ENCODE measurements at places on chromosomes 2 and 18.

DNA sequence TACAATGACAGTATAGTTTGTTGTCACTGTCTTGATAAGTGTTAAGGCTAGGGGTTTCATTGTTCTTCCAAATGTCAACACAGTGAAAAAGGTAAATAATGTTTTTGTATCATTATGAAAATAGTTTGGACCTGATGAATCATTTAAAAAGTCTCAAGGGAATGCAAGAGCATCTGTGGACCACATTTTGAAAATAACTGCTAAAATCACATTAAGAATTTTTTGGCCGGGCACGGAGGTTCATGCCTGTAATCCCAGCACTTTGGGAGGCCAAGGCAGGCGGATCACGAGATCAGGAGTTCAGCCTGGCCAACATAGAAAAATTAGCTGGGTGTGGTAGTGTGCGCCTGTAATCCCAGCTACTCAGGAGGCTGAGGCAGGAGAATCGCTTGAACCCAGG is 10.3 kb downstream of the SCN1A start:
- DNase-seq: no peak

DNA sequence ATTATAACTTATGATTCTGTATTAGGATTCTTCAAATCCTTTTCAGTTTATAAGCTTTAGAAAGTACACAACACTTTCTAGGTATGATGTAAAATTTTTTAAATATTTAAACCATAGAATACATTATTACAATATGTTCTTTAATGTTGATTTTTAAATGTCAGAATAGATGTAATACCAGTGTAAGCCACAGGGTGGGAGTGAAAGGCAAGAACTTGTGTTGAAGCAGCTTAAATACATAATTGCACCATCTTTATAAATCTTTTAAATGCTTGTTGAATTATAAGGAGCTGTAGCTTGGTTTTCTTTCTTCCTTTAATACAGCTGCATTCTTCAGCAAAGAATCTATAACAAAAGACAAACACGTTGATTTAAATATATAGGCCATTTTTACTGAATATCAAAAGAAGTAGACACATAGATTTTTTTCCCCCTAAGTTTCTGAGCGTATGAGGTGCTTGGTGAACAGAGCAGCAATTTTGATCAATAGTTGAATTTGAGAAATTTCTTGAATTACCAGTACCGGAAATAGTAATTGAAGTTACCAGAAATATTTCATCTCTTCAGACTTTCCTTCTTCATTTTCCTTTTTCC is 63.0 kb downstream of the TANK start:
- DNase-seq: no peak

DNA sequence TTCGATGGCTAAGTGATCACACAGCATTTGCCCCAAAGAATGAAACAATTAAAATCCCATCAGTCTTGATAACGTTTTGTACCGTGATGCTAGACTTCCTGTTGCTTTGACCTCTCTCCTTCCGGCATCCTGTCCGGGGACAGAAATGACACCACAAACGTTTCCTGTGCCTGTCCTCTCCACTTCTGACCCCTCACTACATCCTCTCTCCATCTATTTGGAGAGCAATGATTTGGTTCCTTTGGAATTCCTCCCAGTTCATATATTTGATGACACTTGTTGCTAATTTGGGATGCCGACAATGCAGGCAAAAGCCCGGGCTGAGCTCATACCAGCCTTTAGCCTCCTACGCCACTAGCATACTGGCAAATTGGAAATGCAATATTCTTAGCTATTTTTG is 151.2 kb upstream of the CCDC68 start:
- DNase-seq: no peak

- DNase-seq: no peak
These were observed 329.3 kb downstream of the INSIG2 start for GRCh38 chr2:118417406-118418120.

GRCh38 chr18:22711192-22711685 is 221.9 kb upstream of the RBBP8 start:
- no peak for DNase-seq

- DNase-seq: no peak
These were observed 189.2 kb downstream of the OSR1 start for GRCh38 chr2:19169134-19169768.

DNA sequence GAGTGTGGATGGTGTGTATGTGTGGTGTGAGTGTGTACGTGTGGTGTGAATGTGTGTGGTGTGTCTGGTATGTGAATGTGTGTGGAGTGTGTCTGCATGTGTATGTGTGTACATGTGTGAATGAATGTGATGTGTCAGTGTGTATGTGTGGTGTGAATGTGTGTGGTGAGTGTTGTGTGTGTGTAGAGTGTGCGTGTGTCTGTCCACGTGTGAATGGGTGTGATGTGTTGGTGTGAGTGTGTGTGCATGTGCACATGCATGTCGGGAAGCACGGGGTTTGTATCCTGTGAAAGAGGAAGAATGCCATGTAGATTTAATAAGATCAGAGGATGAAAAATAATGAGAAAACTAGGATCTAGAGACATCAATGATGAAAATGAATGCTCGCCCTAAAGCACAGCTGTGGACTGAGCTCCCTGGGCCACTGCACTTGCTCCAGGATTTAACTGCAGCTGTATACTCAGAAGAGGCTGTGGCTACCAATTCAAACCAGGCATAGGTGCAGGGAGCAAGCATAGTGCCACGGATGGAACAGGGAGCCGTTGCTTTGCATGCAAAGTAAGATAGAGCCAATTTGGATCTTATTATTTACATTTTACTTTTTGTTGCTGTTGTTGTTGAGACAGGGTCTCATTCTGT is 122.7 kb downstream of the DOCK10 start:
- no peak for DNase-seq

DNA sequence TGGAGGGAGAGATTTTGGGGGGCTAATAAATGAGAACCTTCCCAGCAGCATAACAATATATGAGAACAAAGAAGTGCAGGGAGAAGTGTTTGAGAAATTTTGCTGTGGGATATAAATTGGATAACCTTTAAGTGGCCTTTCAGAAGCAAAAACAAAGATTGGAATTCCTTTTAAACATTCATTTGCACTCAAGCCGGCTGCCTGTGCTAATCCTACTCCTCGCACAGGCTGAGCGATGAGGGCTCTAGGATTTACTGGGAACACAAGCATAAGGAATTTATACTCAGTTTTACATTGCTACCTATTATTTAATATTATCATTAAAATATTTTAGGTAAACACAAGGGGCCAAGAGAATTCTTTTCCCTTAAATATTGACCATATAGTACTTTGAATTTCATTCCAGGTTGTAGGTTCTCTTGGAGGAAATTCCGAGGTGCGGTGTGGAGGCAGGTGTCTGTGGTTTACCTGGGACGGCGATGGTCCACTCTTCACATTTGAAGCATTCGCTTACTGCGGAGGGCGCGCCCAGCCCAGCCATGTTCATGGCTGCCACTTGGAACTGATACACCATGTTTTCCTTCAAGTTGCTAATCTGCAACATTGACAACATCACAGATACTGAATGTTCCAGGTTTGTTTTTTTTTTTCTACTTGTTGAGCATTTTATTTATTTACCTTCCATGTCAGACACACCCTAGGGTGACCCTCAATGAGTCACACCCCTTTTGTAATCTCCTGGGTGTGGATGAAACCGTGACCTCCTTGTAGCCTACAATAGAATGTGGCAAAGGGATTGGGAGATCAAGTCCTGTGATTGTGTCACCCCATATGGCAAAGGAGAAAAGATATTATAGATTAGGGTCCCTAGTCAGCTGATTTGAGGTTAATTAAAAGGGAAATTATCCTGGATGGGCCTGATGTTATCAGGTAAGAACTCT is 100.1 kb downstream of the MYOM1 start:
- no peak for DNase-seq

GRCh38 chr2:101405351-101405899 is 18.1 kb upstream of the CREG2 start:
- DNase-seq: no peak

DNA sequence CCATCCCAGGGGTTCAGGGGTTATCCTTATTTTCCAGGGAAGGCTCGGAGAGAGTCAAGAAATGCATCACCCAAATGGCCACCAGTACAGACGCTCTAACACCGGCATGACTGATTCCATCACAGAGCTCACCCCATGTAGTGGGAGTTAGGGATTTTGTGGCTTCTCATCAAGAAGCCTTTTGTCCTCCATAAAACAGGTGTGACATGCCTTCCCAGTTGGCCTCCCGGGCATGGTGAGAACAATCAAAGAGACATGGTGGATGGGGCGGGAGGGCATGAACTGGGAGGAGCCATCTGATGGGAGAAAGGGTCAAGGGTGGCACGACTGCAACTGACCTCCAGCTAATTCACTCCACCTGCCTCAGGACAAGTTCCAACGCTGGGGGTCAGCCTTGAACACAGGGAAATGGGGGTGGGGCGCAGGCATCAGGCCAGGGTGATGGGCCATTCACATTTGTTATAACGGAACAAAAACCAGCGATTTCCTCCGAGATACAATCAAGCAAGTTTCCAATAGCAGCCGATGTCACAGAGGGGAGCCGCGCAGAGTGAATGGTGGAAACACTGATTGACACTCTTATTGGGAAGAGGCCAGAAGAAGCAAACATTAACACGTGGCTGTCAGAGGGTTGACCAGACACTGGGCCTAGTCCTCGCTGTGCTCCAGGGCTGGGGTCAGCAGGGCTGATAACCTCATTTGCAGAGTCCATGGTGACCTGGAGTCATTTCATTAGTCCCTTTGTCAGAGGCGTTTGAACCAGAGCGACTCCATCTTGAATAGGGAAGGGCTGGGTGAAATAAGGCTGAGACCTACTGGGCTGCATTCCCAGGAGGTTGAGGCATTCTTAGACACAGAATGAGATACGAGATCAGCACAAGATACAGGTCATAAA is 80.5 kb upstream of the HPCAL1 start:
- DNase-seq: no peak

- DNase-seq: no peak
These were observed 6.4 kb upstream of the IL1RL1 start for GRCh38 chr2:102304711-102305611.

GRCh38 chr2:55101466-55101865 is 51.2 kb upstream of the RTN4 start:
- DNase-seq: no peak

GRCh38 chr18:62024983-62025382 is 132.2 kb upstream of the RNF152 start:
- no peak for DNase-seq

DNA sequence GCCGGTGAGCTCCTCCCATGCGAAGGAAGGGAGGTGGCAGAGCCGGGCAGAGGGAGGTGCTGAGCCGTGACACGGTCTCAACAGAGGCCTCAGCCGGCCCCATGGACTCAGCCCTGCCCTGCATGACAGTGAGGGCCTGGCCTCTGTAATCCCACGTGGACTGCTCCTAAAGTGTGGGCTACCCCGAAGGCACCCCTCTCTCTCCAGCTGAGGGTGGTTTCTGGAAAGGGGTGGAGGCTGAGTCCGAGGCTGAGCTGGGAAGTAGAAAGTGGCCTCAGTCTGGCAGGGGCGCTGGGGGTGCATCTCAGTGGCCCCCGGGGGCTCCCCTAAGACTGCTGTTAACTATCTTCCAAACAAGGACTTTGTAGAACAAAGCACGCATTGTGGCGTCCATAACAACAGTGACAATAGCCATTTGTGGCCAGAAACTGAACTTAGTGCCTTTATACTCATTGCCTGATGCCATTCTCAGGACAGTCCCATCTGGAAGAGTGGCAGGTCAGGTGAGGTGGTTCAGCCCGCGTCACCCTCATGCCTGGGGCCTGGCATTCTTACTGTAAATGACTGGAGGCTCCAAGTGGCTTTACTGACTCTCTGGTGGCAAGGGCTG is 192.4 kb downstream of the TWIST2 start:
- no peak for DNase-seq

DNA sequence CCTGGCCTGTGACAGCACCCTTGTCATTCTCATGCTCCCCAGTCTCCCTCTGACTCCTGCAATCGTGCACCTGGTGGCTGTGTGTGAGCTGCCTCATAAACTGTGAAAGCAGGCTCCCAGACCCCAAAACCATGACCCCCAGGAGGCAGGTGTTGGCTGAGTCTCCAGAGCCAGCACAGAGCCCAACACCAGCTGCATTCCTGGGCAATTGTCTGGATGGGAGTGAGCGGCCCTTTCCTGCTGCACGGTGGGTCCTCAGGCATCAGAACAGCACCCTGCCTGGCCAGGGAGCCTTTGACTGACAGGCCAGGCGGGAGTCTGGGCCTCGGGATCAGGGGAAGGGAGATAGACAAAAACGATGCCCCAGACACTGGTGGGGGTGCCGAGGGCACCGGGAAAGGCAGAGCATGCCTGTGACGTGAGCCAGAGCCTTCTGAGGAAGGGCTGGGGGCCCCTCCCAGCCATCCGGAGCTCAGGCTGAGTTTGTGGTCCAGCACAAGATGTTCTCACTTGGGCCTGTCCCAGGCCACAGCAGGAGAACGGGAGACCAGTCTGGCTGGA is 135.1 kb upstream of the GPC1 start:
- no peak for DNase-seq

GRCh38 chr2:63662028-63662804 is 73.5 kb downstream of the MDH1 start:
- DNase-seq: no peak

- no peak for DNase-seq
These were observed 76.2 kb upstream of the STAM2 start for GRCh38 chr2:152251811-152252210.

GRCh38 chr2:109155553-109156451 is 26.8 kb downstream of the SH3RF3 start:
- DNase-seq: no peak

DNA sequence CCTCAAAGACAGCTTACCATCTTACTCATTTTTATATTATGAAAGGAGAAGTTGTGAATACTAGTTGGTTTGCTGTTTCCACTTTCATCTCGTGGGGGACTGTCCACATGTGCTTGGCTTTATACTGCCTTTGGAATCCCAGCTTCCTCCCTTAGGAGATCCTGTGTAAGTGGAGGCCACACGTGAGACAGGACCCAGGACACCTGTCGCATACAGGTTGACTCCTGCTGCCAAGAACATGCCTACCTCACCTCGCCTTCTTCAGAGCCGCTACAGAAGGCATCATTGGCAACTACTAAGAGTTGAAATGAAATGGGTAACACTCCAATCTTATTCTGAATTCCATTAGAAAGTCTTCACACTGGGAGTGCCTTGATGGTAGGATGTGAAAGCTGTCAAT is 69.3 kb downstream of the PPP4R1 start:
- DNase-seq: no peak

DNA sequence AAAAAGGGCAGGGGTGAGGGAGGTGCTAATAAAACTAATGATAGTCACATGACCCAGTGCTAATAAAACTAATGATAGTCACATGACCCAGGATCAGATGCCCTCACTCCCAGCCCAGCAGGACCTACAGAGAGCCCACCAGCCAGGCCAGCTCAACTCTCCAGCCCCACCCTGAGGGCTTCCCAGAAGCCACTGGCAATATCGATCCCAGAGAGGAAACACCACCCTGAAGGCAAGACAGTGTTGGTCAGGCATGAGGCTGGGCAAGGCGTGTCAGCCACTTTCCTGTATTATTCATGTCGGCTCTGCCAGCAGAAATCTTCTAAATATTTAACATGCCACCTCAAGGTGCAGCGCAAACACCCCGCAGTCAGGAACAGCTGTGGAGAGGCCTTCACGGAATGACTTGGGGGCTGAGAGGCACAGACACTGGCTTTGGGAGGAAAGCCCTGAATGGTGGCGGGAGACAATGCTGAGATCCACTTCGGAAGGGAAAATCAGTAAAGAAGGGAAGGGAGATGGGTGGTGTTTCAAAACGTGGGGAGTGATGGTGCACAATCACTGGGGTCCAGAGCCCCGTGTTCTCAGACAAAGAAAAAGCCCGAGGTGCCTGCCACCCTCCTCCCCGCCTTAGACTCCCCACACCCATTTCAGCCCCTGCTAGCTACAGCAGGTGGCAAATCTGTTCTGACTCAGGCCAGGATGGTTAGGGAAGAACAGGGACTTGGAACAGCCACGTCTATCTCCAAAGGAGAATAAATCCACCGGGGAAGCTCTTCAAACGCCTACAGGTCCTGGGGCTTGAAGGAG is 1.4 kb downstream of the REEP1 start:
- no peak for DNase-seq
